ENCODE measurements at places on chromosomes 13 and 19.
A peak's percentile ranks its signal among the peaks of the same experiment; 100 is the strongest.

DNA sequence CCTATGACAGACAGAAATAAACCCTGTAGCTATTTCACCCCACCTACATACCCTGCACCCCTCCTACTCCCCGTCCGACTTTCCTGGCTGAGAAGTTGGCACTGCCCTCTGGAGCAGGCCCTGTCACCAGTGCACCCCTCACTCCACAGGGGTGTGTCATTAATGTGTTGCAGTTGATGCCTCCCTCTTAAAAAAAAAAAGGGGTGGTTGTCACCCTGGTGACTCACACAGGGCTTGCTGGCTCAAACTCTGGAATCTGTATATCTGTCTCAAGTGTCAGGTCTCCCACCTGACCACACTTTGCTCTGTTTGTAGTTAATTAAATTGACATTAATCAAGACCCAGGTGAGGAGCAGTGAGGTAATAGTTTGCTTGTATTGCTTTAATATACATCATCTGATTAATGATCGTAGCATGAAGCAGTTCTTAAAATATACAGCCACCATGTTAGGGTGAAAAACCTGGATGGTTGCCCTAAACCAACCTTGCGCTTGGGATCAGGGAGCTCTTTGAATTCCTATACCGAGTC lies 2.0 kb upstream of the GATAD2A start:
- DNase-seq: no peak

DNA sequence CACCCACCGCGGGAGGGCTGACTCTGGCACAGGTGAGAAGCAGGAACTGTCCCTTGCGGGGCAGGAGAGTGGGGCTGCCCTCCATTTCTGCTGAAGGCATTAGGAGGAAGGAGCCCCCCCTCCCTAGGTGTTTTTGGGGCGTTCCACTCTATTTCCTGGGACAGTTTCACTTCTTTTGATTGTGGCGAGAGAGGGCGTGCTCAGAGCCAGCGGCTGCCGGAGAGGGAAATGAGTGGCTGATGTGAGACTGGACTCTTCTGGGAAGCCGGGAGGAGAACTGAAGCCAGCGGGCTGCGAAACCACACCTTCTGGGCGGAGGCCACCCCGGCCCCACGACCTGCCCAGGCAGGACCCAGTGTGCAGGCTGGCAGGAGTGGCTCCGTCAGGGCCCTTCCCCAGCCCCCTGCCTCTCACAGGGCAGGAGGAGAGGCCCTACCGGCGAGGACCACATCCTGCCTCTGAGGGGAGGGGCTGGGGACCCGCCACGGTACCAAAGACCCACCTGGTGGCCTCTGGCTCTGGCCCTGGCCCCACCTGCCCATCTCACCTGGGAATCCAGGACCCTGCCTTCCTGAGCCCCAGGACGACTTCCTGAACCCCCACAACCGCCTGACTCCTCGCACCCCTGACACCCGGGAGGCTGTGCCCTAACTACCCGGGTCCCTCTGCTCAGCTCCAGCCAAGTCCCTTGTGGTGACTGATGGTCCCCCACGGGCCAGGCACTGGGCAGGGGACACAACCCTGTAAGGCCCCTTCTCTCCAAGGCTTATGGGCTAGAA lies 25.9 kb downstream of the MPND start:
- peak; percentile 40 for DNase-seq

GRCh38 chr13:63517371-63517770 lies 2101.7 kb upstream of the PCDH20 start:
- no peak for DNase-seq

GRCh38 chr13:48491423-48492095 lies 41.3 kb downstream of the RCBTB2 start:
- no peak for DNase-seq

DNA sequence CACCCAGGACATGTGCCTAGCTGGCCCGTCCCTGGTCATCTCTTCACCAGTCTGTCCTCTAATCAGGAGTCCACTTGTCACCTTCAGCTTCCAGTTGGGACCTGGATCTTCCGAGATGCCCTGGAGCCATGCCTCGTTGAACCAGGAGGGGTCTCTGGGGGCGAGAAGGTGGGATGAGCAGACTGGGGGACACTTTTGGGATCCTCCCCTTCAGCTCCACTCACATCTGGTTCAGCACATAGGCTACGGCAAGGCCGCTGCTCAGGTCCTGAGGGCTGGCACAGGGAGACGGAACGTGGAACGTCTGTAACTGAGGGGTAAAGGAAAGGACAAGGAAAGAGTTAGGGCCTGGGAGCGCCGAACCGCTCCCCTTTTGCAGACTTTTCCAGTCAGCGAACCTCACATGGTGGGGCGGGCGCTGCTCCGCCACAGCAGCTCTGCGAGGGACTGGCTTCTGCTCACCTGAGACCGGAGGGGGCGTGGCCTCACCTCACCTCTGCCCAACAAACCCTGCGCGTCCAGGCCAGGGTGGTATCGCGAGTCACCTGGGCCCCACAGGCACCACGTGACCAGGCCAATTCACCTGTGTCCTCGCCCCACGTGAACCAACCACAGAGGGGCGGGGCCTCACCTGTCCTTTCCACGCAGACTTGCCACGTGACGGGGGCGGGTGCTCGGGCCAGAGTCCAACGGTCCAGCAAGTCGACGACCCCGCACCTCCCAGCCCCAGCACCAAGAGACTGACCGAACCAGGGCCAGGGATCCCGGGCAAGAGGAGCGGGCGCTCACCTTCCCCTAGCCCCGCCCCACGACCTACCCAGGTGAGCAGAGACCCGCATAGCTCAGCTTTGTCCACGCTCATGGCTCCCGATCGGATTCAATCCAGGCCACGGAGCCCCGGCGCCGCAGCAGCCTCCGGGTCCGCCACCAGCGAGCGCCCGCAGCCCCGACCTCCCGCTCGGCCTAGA lies at the start of gene HOOK2:
Gene HOOK2 (minus strand): TSS at position 965 of the 968 bp plus-strand sequence. CDS start 103 bp downstream, at position 862.
- no peak for DNase-seq

DNA sequence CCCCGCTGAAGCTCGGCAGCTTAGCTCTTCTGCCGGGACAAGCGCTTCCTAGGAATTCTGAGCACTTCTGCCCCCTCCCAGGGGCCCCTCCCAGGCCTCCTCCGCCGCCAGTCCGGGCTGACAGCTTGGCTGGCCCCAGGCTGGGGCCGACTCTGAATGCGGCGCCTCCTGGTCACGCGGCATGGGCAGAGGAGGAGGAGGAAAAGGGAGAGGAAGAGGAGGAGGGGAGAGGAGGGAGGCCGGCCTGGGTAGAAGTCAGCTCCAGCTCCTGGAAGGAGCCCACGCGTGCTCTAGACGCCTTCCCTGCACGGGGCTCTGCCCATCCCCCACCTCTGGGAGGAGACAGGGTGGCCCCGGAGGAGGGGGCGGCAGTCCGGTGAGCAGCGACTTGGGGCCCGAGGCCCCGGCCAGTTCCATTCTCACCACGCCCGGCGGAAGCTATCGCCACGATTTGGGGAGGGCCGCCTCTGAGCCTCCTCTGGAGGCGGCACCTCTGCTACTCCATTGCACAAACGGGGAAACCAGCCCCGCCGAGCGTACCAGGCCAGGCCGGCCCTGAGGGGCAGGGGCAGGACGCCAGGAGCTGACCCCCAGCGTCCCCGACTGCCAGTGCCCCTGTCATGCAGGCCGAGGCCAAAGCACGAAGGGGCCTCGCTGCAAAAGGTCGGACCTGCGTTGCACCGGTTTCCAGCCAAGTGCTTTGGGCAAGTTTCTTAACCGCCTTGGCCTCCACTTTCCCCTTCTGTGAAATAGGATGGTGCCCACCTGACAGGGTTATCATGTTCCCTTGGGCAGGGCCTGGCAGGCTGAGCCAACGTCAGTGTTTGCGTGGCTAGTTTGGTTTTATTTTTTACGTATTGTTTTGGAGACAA lies 31.6 kb downstream of the CCNE1 start:
- DNase-seq: no peak

DNA sequence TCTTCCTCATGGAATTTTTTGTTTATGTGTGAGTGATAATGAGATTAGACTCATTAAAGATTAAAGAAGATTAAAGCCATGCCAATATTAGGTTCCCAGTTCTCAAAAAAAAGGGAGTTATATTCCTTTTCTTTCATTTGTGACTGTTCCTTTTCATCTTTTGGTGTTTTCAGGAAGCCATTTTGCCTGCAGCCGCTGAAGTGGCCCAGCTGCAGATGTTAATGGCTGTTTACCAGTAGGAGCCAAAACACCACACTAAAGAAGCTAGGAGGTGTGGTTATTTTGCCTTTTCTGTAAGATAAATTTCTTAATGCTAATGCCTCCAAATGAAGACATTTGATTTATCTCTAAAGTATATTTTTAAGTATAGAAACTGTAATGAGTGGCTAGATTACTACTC lies 36.3 kb downstream of the ITGBL1 start:
- DNase-seq: no peak

DNA sequence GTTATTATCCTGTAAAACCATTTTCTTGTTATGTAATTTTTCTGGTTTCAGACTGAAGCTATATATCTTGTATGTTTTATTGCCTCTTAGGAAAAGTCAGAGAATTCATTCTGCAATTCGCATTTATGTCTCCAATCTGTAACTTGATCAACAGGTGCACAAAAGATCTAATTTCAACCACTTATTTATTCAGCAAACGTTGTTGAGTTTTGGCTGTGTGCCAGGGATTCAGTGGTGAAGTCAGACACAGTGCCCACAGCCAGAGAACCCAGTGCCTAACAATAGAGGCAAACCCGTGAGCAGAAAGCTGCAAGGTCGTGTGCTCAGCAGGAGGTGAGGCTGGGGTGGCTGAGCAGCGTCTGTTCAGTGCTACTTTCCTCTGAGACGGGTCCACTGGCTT lies 119.5 kb upstream of the MCF2L start:
- no peak for DNase-seq
